Pons (tissue), 1 donor: ENCODE measurements at places on chromosomes 1 and 21.

DNA sequence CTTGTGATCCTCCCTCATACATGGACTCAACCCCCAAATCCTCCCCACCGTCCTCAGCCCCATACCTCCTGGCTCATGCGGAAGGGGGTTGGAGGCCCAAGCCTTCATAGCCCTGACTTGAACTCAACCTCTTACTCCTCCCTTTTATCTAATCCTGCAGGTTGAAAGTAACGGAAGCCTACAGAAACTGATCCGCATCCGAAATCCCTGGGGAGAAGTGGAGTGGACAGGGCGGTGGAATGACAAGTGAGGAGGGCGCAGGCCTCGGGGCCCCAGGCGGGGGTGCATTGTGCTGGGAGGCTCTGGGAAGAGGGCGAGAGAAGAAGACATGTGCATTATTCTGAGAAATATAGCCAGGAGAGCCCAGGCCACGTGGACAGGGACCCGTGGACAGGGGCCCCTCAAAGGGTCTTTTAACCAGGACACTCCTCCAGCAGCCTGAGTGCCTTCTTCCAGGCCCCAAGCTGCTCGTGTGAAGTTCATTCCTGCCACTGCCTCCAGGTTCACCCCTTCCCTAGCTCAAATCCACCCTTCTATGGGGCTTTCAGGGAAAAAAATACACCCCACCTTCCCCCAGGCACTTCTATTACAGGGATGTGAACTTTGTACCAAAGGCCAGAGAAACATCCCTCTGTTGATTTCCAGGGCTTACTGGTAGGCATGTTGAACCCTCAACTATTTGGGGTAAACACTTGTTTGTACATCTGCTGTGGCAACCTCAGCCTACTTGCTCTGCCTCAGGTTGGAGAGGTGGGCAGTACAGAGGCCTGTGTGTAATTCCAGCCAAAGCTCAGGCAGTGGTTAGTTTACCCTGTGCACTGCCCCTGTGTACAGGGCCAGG lies 38.6 kb downstream of the CAPN2 start:
- DNase-seq: no peak

- DNase-seq: no peak
These were observed 1.6 kb upstream of the PIGK start for GRCh38 chr1:77220687-77221463.

- no peak for DNase-seq
These were observed 163.7 kb downstream of the NTMT2 start for GRCh38 chr1:170309389-170310013.

DNA sequence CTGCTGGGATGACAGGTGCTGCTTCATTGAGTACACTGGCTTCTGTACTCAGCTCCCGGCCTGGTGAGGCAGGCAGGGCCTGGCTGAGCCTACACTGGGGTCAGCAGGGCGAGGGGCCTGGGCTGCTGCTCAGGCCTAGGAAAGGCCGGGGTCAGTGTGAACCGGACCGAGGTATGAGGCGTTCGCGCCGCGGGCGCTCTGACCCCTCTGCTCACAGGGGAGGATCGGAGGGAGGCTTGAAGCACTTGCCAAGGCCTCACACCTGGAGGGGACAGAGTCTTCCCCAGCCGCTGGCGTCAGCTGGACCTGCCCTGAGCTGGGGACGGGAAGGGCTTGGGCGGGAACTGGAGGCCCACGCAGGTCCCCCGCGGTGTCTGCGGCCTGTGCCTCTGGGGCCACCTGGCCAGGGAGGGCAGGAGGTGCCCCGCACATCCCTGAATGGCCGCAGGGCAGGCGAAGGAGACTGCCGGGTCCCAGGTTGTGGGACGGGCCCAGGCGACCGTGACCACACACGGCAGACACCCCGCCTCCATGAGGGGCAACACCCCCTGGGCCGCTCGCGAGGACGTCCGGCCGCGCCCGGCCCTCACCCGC lies 466 bp downstream of the PEX10 start:
- DNase-seq: no peak

GRCh38 chr21:36966821-36967768 lies 626 bp upstream of the HLCS start:
- DNase-seq: peak; percentile 37
